NCI-H2227 treated with DMSO at 0.1 percent for 48 hours (cell line): ENCODE measurements at places on chromosomes 2 and 18.

GRCh38 chr18:75054611-75055010 is 154.3 kb downstream of the PTGR3 start:
- no peak for DNase-seq

DNA sequence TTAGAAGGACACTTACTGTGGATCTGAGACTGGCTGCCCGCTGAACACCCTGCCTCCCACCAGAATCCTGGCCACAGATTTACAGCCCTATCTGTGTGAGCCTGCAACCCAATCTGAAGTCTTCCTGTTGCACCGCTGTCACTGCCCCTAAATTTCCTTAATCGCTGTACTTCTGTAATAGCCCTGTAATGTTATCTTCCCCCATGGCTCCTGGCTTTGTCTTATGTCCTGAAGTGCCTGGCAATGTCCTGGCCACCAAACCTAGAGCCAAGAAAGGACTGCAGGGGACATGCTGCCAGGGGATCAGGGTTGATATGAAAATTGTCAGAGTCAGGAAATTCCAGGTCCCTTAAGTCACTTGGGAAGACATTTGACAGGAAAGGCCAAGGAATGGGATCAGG is 52.7 kb downstream of the FHOD3 start:
- DNase-seq: no peak

DNA sequence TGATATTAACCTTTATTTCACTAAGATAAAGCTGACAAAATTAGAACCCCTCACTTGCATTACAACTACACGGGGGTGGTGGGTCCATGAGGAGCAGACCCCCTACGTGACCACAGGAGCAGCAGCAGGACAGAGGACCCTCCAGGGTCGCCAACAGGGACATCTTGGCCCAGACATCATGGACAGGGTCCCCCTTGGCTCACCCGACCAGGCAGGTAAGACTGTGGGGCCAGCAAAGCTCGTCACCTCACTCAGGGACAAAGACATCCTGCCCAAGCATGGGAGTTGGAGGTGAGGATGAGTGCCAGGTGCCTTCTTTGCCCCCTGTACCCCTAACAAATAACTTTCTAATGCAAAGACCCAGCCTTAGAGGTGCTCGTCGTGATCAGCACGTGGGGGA is 111.3 kb upstream of the RAB6C start:
- DNase-seq: no peak

- no peak for DNase-seq
Measured at GRCh38 chr18:63155910-63156773, 163.4 kb downstream of the BCL2 start.

- DNase-seq: no peak
Measured at GRCh38 chr2:2557475-2557874, 226.4 kb upstream of the MYT1L start.

GRCh38 chr18:58158008-58158407 is 114.0 kb downstream of the NEDD4L start:
- DNase-seq: no peak

DNA sequence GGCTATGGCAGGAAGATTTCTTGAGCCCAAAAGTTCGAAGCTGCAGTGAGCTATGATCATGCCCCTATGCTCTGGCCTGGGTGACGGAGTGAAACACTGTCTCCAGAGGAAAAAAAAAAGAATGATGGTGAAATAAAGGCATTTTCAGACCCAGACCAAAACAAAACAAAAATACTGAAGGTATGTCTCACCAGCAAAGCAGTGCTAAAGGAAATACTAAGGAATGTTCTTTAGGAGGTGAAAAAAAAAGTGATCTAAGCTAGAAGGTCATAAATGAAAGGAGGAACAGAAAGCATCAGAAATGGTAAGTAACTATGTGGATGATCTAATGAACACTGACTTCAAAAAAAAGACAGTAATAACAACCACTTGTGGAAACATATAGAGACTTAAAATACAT is 18.7 kb downstream of the SS18 start:
- no peak for DNase-seq

DNA sequence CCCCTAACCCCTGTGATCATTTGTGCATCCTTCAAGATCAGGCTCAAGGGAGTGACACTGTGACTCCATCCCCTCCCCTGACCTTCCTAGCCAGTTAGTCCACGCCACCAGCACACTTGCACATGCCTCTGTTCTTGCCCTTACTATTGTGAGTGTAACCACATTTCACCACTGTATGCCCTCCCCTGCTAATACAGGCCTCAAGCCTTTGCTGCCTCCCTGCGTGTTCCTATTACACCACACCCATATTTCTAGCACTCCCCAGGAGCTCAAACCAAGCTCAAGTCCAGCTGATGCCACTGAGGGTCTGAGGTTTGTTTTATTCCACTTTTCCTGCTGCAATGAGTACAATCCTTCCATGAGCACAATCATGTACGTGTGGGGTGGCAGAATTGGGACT is 288.9 kb upstream of the FBXO11 start:
- no peak for DNase-seq

- DNase-seq: no peak
Measured at GRCh38 chr2:59167514-59167913, 926.4 kb upstream of the FANCL start.

DNA sequence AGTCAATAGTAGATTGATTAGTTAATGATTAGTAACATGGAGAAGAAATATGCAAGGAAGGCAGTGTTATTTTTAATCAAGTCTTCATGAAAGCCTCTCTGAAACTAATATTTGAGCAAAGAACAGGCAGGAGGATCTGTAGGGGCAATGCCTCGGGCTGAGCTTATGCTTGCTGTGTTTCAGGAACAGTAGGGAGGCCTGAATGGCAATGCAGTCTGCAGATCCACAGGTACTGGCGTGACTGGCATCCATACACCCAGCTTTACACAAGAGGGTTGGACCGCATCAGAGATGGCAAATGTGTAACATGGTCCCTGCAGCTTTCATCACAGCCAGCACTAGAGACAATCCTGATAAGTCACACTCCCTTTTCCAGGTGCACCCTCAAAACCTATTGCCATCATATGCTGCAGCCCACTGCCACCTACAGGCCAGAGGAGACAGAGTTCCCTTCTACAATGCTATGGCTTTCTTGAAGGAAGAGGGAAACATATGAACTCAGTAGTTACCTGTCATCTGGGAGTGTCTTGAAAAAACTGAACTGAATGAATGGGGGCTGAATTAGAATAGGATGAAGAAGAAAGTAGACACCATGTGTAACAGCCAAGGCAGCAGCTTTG is 582.4 kb upstream of the RAB6C start:
- peak; percentile 8 for DNase-seq

- no peak for DNase-seq
Measured at GRCh38 chr2:236867441-236868260, 218.0 kb upstream of the COPS8 start.
